Stimulated activated CD8-positive, alpha-beta memory T cell treated with anti-CD3 and anti-CD28 coated beads, Interleukin-7, amount 100 ng/mL, for 4 hours (primary cell): ENCODE measurements at places on chromosomes 6 and 20.

GRCh38 chr6:75504465-75505222 is 11.0 kb upstream of the FILIP1 start:
- no peak for DNase-seq

- DNase-seq, result no peak
Observed at GRCh38 chr6:158207422-158207788, 39.3 kb downstream of the GTF2H5 start.

DNA sequence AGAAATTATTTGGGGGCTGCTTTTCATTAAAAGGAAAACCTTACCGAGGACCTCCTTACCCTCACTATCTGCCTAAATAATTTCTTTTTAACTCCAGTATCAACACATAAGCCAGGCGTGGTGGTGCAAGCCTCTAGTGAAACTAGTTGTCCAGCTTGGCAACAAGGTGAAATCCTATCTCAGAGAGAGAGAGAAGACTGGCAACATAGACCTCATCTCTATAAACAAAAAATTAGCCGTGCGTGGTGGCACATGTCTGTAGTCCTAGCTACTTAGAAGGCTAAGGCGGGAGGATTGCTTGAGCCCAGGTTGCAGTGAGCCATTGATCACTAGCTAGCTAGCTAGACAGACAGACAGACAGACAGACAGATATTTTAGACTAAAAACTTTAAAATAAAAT is 92.5 kb downstream of the ARMC2 start:
- no peak for DNase-seq

DNA sequence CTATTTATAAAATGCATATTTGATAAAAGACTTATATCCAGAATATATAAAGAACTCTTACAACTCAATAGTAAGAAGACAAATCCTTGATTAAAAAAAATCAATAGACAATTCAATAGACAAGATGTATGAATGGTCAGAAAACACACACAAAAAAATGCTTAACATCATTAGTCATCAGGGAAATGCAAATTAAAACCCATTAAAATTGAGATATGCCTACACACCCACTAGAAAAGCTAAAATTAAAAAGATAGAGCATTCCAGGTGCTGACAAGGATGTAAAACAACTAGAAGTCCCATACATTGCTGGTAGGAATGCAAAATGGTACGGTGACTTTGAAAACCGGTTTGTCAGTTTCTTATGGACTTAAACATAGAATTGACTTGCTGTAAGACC is 127.1 kb downstream of the TFAP2B start:
- no peak for DNase-seq

DNA sequence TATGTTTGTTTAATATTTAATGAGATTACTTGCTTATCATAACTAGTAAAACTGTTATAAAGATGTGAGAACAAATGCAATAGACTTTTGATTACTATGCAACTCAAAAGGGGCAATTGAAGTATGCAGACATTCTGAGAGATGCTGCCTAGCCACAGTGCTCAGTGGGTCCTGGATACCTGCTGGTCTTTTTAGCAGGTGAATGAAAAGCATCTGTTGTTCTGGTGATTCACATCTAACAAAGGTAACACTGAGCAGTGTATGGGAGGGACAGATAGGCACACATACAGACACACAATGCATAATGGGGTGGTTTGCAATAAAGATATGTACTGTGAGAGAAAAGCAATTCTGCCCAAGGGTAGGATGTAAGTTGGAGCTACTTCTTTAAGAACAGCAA is 46.9 kb downstream of the OGFRL1 start:
- DNase-seq, result no peak
